Stimulated activated CD4-positive, alpha-beta T cell treated with anti-CD3 and anti-CD28 coated beads, Interleukin-12 subunit alpha, Interleukin-12 subunit beta, amount 100 ng/mL, for 4 hours (primary cell): ENCODE measurements at places on chromosomes 1 and 21.

DNA sequence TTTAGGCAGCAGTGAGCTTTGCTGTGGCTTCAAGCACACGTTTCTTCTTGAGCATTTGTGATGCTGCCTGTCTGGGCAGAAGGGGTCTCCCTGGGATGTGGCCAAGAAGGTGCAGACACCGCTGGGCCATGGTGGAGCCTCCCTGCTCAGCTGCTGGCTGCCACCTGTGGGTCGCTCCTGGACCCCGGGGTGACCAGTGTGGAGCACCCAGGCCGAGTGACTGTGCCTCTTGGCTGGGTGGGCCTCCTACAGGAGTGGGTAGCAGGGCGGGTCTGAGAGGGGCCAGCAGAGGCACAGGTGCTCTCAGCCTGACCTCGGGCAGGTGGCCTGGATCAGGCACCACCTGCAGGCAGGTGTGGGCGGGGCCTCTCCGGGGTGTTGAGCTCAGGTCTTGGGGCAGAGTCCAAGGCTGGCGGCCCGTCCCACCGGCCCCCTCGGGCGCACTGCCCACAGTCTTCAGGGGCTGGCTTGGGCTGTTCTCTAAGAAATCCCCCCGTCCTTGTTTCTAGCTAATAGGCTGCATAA is 42.0 kb upstream of the COL6A1 start:
- no peak for DNase-seq

DNA sequence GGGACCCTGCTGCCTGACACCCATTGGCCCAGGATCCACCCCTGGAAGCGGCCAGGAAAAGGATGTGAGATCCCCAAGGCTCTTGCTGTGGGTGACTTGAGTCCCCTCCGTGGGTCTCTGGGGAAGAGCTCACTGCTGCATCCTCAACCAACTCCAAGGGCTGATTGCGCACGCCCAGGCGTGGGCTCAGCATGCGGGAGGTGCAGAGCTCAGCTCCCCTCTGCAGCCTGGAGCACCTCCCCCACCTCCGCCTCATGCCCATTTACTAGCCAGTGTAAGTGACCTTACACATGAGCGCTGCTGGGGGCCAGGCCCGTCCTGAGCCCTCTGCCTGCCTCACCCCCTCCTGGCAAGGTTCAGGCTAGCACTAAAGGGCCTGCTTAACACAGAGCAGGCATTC is 138.4 kb upstream of the VAMP3 start:
- no peak for DNase-seq

DNA sequence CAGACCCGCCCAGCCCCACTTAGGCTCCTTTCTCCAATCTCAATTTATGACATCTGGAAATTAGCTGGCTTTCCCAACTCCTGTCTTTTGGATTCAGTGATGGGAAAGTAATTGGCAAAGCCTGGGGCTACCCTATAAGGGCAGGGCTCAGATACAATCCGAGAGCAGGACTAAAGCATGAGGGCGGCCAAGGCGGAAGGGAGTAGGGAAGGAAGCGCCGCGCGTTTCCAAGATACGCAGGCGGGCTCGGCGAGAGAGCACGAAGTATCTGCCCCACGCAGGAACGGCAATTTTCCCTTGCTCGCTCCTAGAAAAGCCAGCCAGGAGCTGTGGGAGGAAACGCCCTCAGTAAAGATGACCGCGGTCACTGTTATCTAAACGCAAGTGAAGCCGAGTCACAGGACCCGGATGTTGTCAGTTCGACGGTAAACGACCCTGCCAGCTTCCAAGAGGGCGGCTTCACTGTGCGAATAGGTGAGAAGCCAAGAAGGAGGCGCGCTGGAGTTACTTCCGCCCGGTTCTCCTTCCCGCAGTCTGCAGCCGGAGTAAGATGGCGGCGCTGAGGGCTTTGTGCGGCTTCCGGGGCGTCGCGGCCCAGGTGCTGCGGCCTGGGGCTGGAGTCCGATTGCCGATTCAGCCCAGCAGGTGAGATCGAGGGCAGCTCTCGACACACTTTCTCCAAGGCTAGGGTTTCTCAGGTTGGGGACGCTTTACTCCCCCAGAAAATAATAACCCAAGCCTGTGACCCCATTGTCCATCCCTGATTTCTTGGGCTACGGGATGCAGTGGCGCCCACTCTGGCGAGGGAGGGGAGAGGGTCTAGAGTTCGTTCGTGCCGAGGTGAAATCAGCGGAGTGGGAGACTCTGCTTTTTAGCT is at the start of gene NDUFS2:
Gene NDUFS2, plus strand, starts transcription at position 532 of the 877 bp plus-strand sequence. Its CDS starts 19 bp downstream, at position 551.
- peak; percentile 87 for DNase-seq

- DNase-seq = no peak
Observed at GRCh38 chr1:227447531-227447990, 115.8 kb upstream of the ZNF678 start.

DNA sequence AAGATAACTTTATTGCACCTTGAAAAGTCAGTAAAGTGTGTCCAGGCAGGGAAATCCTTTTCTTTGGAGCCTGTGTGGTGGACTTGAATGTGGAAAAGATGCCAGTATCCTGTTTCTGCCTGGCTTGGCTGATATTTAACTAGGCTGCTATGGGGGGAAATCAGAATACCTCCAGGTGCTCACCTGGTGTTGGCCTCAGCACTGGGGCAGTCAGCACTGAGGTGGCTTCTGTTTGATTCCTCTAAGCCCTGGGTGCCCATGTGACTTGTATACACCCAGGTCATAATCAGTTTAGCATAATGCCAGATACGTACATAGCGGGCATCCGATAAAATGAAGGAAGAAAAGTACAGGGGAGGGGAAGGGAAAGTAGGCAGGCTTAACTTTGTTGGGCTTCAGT is 7.2 kb downstream of the PHGDH start:
- DNase-seq = no peak
